ENCODE measurements at places on chromosomes 6 and 20.

GRCh38 chr20:38129893-38130609 is 35.0 kb downstream of the TGM2 start:
- no peak for DNase-seq

DNA sequence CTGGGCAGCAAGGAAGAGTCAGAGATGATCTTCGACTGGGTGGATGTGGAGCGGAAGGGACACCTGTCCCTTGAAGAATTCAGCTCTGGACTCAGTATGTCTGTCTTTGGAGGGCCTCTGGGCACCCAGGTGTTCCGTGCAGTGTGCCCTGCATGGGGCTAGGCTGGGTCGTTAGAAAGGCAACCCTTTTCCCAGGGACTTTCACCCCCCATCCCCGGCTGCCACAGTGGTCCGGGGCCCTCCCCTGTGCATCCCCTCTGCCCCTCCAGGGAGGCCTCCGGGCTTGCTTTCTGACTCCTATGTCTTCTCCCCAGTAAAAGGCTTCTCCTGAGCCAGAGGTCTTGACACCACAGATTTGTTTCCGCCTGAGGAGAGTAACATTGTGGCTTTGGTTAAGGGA is 16.2 kb downstream of the RAB44 start:
- no peak for DNase-seq

- no peak for DNase-seq
Measured at GRCh38 chr6:112626468-112627082, 279.4 kb downstream of the RFPL4B start.

DNA sequence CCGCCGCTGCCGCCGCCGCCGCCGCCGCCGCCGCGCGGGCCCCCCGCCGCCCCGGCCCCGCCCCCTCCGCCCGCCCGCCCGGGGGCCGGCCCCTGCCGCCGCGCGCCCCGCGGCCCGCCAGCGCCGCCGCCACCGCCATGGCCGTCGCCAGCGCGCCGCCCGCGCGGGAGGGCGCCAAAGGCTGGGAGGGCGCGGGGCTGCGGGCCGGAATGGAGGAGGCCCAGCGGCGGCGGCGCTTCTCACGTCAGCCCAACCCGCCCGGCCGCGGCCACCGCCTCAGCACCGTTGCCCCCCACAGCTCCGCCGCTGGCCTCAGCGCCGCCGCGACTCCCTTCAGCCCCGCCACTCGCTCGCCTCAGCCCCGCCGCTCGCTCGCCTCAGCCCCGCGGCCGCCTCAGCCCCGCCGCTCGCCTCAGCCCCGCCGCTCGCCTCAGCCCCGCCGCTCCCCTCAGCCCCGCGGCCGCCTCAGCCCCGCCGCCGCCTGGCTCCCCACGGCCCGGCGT is 258 bp downstream of the PHF10 start:
- DNase-seq = no peak

- DNase-seq = no peak
Measured at GRCh38 chr6:109172101-109172746, 76.9 kb downstream of the CEP57L1 start.

DNA sequence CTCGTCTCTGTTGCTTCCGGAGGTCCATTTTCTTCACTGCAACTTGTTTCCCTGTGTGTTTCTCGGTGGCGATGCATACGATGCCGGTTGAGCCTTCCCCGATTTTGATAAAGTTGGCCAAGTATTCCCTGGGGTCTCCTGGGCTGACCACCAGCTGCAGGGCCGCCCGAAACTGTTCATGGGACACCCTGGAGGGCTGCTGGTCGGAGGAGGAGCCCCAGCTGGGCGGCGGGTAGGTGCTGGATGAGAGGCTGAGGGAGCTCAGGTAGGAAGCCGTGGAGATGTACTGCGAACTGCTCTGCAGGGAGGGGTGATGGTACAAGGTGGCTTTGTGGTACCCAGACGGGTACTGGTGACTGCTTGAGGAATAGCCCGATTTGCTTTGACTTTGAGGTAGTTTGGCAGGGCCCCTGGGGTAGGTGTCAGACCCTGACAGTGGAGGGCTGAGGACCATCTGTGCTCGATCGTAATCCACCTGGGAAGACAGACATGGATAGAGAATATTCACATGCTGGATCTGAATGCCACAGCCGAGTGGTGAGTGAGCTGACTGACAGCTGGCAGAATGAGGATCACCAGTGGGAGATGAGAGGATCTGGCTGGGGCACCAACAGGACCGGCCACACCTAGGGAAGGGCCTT is 51.6 kb downstream of the LAMP5 start:
- DNase-seq = no peak

DNA sequence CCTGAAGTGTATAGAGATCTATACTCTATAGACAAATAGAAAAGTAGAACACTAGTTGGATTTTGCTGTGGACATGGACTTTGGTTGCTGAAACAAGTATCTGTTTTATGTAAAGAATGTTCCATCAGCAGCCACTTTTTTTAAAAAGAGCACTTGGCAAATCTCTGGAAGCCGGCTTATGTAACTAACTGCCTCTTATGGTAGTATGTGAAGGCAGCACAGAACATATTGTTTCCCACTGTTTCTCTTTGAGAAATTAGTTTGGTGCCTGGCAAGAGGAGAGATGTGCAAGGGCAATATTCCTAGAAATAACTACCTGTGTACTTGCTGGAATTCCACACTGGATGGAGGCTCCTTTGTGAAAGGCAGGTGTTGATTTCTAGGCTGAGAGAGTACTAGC is 242.3 kb upstream of the PREP start:
- no peak for DNase-seq

GRCh38 chr20:36115925-36116324 is 38.6 kb upstream of the EPB41L1 start:
- DNase-seq = no peak

- DNase-seq = no peak
Measured at GRCh38 chr20:22825076-22825475, 210.0 kb upstream of the SSTR4 start.

GRCh38 chr20:59560588-59561227 is 43.6 kb upstream of the PHACTR3 start:
- DNase-seq = no peak

DNA sequence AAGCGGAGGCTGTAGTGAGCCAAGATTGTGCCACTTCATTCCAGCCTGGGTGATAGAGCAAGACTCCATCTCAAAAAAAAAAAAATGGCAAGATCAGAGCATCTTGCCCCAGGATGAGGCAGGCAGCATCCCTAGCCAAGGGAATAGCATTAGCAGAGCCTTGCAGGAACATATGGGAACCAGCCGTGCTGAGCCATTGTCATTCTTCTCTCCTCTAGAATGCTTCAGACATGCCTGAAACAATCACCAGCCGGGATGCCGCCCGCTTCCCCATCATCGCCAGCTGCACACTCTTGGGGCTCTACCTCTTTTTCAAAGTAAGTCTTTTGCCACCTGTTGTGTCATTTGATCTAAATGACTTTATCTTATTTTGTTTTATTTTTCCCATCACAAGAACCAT is 13.0 kb downstream of the HM13 start:
- no peak for DNase-seq

GRCh38 chr6:155213611-155214372 is 50.0 kb upstream of the CLDN20 start:
- no peak for DNase-seq

- no peak for DNase-seq
Measured at GRCh38 chr6:8231956-8232355, 129.6 kb upstream of the EEF1E1 start.

DNA sequence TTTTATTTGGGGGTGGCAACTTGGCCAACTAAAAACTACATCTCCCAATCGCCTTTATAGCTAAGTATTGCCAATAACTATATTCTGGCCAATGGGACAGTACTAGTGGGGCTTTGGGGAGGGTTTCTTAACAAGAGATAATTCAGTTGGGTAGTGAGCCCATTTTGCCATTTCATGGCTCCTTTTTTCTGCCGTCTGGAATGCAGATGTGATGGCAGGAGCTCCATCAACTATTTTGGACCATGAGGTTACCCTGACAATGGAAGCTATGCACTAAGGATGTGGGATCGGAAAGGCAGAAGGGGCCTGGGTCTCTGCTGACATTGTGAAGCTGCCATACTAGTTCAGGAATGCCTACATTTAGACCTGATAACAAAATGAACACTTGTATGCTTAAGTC is 67.0 kb upstream of the FOXC1 start:
- DNase-seq = no peak

GRCh38 chr6:90343576-90343975 is 46.9 kb upstream of the BACH2 start:
- DNase-seq = no peak

DNA sequence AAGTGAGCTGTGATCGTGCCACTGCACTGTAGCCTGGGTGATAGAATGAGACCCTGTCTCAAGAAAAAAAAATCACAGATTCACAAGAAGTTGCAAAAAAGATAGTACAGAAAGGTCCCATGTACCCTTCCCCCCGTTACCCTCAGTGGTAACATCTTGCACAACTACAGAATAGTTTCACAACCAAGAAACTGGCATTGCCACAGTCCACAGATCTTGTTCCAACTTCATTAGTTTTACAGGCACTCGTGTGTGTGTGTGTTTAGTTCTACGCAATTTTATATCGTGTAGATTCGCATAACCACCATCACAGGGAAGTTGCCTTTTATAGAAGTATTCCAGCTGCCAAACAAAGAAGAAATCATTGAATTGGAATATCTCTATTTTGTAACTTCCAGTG is 19.1 kb downstream of the SPATA2 start:
- DNase-seq = no peak

- no peak for DNase-seq
Measured at GRCh38 chr6:18269253-18269652, 4.9 kb upstream of the DEK start.

- no peak for DNase-seq
Measured at GRCh38 chr6:132065556-132065955, 114.4 kb upstream of the CCN2 start.

DNA sequence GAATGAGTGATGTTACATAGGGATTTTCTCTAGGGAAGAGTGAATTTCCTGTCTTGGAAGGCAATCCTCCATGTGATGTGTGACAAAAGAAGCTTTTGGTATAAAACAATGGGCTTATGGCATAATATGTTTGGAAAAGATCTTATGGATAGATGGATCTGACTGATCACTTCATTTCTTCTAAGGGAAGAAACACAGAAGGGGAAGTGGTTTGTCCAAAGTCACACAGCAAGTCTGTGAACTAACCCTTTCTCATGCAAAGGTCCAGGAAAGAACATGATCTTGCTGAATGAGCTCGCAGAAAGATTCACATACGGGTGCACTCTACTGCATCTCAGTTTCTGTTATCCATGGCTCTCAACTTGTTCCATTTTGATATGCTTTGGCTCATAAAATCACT is 575.9 kb upstream of the JAG1 start:
- DNase-seq = no peak

GRCh38 chr6:158488065-158488464 is 71.8 kb upstream of the TMEM181 start:
- no peak for DNase-seq

- DNase-seq = no peak
Measured at GRCh38 chr20:60056407-60057122, 98.3 kb downstream of the CDH26 start.

DNA sequence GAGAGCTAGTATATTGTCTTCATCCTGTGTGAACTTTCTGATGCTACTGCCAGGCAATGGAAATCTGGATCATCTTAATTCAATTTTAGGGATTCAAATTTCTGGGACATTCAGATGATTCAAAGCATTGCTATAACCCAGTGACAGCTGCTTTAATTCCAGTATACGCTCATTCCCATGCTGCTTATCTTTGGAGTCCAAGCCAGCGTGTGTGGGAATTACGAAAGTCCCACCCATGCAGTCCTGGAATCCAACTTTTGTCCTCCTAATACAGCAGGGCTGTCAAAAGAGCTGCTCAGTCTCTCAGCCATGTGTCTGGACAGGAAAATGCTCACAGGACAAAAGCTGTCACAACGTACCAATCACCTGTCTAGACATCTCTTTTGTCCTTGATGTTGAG is 219.8 kb downstream of the LAMA2 start:
- no peak for DNase-seq

DNA sequence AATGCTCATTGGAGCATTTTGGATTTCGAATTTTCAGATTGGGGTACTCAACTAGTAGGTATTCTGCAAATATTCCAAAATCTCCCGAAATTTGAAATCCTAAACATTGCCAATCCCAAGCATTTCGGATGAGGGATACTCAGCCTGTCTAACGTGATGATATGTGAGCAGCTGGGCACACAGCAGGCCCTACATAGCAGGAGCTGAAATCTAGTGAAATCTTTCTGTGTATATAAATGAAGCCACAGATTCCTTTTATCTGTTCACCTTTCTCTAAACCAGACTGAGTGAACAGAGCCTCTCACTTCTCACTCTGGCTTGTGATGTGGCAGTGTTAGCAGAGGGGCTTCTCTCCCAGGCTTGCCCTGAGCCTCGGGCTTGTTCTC is 17.8 kb downstream of the STX16 start:
- no peak for DNase-seq

- no peak for DNase-seq
Measured at GRCh38 chr6:68279793-68280557, 355.1 kb upstream of the ADGRB3 start.

DNA sequence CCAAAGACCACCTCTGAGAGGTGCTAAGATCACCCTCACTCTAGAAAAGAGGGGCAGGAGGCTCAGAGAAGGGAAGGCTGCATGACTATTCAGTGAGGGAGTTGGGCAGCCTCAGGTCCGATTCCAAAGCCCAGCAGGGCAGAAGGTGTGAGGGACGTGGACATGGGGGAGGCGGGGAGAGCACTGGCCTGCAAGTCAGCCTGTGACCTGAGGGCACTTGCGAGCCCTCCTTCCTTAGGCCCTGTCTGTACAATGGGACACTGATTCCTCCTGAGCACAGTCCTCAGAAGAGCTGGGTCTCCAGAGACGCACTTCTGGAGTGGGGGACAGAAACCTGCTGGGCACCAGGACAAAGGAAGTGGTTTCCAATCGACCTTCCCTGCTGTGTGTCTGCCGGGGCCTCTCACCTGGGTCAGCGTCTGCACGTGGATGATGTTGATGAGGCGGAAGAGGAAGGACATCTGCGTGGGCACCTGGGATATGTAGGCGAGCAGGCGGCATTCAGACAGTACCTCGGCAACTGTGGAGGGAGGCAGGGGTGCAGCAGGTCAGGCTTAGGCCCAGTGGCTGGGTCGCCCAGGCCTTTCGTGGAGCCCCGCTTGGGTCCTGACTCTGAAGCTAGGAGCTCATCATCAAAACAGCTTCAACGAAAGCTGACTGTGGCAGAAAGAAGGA is 48.5 kb downstream of the MYH7B start:
- DNase-seq = no peak

- no peak for DNase-seq
Measured at GRCh38 chr20:40323361-40323794, 365.7 kb downstream of the MAFB start.

DNA sequence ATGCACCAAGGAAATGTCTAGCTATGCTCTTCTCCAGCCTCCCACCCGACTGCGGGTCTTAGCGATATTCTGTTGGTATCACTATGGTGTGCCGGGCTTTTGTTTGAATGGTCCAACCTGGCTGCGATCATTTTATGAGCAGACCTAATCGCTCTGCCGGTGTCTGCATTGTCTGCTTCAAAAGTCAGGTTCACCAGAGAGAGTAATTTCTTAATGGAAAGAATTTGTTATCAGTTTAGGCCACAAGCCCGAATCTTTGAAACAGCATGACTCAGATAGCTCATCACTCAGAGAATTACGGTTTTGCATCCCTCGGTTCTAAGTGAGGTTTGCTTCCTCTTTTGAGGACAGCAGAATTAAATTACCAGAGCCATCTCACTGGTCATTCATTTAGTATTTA is 521.0 kb upstream of the ARID1B start:
- DNase-seq = no peak
